ENCODE measurements at places on chromosomes 2 and 18. TPM values are rescaled to one million over a fixed set of nuclear protein-coding genes. Genes with fewer than 3 reads are reported as not detected.

Gene IRS1
- total RNA-seq, result 2.4 TPM

GRCh38 chr18:42850174-42851083 lies 265.1 kb downstream of the RIT2 start:
- H3K36me3 ChIP-seq, result no peaks in the 10 kb centered on the region
- H3K4me1 ChIP-seq, result no peaks in the 10 kb centered on the region
- H3K4me3 ChIP-seq, result no peak overlapping the region
- H3K27ac ChIP-seq, result no peak overlapping the region
- DNase-seq, result no peak

GRCh38 chr2:107160640-107161239 lies 274.8 kb upstream of the ST6GAL2 start:
- no peaks in the 10 kb centered on the region for H3K27me3 ChIP-seq
- H3K4me1 ChIP-seq, result no peaks in the 10 kb centered on the region
- no peak overlapping the region for H3K4me3 ChIP-seq
- H3K27ac ChIP-seq, result no peak overlapping the region

DNA sequence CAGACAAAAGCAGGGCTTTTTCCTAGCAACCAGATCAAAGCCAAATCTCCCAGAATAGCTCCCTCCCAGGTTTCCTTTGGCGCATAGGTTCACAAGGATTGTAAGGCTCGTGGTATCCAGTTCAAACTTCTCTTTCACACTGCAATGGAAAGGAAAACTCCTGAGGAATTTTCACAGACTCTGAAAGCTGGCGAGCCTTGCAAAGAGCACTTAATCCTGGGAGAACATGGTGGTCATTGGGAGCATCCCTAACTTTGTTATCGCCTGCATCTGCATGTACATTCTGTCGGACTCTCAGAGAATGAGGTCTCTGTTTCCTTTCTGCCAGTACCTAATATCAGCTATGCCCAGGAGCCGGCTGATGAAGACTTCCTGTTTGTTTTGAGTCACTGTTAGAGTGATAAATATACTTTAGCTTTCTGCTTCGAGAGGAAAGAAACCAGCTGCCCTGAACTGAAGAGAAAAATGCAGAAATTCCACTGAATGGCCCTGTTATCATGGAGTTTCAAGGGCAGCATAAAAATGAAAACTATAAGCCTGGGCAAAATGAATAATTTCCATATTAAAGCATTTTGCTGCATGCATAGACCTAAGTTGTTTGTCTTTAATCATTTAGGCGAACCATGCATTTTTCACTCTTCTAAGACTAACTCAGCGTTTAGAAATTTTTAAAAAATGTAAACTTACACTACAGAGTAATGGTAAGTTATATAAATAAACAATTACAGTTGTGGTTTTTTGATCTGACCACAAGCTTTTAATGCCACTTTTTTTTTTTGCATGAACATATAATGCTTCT lies 76.4 kb upstream of the ZEB2 start:
- H3K27me3 ChIP-seq, result no peaks in the 10 kb centered on the region
- H3K27ac ChIP-seq, result no peak overlapping the region
- H3K4me1 ChIP-seq, result no peaks in the 10 kb centered on the region

DNA sequence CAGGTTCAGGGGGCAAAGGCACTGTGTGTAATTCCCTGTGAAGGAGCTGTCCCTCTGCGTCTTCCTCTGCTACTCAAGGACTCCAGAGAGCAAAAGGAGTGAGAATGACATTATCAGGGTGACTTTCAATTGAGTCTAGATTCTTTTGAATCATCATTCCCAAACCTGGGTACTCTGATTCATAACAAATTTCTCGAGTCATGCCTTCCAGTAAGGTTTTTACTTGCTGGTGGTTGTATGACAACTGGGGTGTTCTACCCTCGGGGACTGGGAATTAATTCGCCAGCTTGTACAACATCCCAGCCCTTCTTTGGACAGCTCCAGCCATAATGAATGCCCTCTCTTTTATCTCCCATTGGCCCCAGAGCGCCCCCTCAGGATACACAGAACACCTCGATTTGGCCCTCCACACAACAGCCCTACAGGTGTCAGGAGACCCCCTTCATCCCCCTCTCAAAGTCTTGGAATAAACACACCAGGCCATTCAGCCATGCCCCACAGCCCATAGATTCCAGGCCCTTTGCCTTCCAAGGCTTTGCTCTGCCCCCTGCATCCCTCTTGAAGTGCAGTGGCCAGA lies 254.5 kb downstream of the KLHL29 start:
- no peaks in the 10 kb centered on the region for H3K27me3 ChIP-seq
- no peak overlapping the region for H3K27ac ChIP-seq

Gene TGIF1
- total RNA-seq, result 95.1 TPM
